Cortex of kidney (tissue), 1 donor: ENCODE measurements at places on chromosomes 12 and 14.

- no peak for DNase-seq
Observed at GRCh38 chr12:11823593-11823992, 174.1 kb downstream of the ETV6 start.

DNA sequence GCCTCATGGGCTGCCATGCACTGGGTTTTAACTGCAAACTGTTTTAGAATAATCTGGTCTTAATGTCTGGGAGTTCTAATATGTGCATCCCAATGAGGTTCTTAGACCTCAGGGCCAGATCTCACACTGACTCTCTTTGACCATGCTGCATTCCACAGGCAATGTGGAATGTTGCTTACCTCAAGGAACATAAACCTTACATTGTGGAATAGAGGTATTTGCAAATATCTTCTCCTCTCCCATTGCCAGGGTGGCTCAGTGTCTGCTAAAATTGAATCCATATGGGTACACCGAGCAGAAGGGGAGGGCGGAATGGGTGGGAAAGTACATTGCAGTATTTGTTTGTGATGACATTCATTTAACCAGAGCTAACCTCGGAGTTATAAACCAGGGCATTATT is 78.6 kb downstream of the CHST11 start:
- no peak for DNase-seq

- no peak for DNase-seq
Observed at GRCh38 chr14:29804481-29805266, 123.0 kb downstream of the PRKD1 start.

GRCh38 chr14:48350971-48351370 is 675.6 kb upstream of the MDGA2 start:
- no peak for DNase-seq

DNA sequence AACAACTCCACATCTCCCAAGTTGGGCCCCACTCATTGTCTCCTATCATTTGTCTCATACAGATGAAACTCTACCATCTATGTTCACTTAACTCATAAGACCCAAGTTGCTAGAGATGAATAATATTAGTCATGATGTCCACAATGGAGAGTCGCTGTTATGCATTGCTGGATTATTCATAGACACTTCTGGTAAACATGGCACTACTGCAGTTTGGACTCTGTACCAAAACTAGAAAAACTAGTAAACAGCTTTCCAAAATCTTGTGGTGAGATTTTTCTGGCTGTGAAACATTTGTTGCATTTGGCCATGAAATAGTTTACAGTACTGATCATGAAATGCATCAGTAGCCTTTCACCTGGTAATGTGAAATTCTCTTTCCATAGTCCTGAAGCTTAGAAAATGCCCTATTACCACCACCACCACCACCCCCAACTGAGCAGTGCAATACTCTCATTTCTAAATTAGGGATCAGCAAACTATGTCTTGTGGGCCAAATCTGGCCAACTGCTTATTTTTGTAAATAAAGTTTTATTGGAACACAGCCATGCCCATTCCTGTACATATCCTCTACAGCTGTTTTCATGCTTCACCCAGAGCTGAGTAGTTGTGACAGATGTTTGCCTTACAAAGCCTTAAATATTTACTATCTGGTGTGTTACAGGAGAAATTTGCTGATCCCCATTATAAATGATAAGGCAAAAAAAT is 236.5 kb downstream of the DPF3 start:
- DNase-seq: no peak

- DNase-seq: no peak
Observed at GRCh38 chr14:53391156-53391555, 238.0 kb upstream of the DDHD1 start.

DNA sequence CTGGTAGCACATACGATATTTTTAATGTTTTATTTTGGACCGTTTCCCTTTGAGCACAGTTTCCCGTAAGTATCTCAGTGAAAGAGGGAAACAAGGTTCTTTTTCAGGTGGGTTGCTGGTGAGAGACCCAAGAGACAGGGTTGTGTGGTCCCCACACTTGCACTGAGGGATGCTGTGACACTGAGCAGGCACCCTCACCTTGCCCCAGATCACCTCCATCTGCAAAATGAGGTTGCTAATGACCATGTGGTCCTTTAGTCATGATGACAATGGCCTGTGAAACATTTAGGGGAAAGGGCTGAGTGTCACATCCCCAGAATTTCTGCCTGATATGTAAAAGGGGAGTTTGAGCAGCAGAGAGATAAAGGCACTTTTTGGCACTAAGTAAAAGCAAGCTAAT is 4.3 kb downstream of the CCND2 start:
- DNase-seq: no peak

DNA sequence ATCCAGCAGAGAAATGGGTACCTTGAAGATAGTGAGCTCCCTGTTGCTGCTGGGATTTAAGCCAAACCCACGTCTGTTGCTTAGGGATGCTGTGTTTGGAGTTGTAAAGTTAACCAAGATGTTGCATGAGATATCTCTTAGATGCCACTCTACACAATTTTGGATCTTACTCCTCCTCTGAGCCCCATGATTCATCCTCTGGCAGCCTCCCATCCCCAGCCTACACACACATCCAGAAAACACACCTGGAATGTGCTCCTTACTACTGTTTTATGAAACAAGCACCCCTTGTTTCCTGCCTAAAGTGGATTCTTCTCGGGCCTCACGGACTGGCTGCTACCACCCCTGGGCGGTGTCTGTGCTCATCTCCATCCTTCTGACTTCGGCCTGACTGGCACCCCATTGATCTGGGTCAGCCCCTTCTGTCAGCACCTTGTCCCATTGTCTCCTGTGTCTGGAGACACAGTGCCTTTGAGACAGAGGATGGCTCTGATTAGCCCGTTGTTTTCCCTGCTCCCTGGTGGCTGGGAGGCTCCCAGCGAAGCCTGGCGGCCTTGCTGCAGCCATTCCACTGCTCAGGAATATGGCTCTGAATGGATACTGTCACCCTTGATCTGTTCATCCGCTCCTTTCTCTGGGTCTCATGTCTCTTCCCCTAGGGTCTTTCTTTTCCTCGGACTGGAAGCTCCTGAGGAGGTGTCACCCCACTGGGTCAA is 24.3 kb downstream of the TSPAN9 start:
- DNase-seq: no peak

- no peak for DNase-seq
Observed at GRCh38 chr14:94331462-94331861, 8.3 kb upstream of the SERPINA6 start.

DNA sequence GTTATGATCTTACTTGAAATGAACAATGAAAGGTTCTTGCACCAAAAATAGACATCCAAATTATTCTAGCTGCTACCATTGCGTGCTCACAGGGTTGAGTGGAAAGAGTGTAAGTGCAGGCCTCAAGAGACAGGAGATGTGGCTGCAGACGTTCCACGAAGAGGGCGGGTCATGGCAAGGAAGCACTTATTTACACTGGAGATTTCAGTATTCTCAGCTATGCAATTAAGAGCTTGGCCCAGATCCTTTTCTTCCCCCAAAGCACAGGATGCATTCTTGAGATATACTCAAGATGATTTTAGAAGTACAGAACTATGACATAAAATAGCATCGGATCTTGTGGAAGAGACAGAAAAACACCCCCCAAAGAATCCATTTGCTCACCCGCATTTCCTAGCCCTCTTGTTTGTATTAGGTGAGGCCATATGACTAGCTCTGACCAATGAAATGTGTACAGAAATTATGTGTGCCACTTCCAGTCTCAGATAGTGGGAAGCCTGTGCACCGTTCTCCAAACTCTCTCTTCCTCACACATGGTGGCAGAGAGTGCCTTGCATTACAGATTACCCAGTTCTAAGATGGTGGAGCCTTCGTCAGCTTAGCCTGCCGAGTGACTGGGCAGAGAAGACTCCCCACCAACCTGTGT is 261.4 kb downstream of the TTC8 start:
- DNase-seq: no peak

GRCh38 chr12:3040026-3040656 is 37.0 kb upstream of the TSPAN9 start:
- no peak for DNase-seq

DNA sequence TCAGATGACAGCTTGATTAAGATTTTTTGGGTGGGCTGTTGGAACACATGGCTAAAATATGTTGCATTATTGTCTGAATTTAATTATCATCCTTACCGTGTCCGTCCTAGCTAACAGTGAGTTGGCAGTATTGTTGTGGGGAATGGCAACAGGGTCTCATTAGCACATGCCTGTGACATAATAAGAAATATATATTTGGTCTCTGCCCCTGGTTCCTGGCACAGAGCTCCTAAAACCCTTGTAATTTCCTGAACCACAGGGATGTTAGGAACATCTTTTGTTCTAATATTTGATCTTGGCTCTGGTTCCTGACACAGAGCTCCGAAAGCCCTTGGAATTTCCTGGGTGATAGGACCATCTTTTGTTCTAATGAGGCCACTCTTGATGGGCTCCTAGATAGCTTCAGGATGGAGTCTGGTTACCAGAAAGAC is 76.0 kb downstream of the SYNE2 start:
- no peak for DNase-seq

DNA sequence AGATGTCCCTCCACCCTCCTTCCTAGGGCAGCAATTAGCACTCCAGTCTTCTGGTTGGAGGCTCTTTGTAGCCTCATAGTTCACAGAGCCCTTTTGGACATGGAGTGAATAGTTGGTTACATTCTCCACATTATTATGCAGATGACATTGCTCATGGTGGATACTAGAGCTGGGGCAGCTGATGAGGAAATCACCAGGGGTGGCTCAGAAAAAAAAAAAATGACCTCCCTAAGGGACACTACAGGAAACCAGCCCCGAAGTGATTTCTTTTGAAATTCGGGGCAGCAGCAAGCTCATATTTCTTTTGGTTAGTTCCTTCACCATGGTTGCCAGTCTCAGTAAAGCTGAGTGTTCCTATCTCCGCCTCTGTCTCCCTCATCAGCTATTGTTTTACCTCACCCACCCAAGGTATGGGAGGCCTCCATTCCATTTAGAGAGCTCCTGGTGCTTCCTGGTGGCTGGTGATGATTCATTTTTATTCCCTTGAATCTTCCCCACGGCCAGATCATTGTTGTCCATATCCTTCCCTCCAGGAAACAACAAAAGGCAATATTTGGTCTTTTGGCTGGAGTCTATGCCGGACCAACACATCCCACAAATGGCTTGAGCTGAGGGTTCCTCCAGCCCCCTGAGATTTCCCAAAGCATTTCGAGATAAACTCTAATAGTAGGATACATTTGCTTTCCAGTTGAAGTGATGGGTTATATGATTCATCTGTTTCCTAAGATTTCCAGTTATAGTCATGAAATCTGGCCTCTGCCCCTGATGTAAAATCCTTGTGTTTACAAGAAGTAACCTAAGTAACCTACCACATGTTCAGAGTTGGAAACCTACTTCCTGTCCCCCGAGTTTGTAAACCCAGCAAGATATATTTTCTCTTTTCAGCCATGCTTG is 56.2 kb upstream of the NID2 start:
- DNase-seq: no peak

DNA sequence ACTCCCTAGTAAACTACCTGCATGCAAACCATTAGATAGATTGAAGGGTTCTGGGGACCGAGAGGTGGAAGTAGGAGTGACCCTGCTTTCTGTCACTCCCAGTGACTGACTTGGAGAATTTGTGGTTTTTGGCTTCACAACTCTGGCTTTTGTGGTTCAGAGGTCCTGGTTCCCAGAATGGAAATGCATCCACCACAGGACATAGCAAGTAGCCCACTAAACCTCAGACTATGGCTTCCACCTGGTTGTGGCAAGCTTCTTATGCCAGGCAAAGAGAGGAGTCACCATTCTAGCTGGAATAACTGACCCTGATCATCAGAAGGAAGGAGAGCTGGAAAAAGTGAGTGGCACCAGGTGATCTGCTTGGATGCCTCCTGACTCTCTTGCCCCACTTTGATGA is 162.4 kb upstream of the TMEM260 start:
- DNase-seq: no peak

DNA sequence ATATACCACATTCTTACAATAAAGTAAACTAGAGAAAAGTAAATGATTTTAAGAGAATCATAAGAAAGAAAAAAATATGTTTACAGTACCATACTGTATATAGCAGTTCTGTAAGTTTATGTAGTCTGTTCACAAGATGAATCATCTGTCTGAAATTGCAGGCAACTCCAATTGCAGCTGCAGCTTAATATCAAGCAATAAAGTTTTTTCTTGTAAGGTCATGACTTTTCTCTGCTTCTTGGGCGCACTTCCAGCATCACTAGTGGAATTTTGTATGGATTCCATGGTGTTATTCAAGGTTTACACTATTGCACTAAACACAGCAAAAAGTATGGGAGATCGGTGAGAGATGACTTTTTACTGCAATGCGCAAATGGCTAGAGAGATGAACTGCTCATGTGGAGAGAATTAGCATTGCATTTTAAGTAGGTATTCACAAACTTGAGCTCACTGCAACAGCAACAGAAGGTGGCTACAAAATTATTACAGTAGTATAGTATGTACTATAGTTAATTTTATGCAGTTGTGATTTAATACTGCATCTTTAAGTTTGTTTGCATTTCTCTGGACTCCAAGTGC is 445.4 kb upstream of the OR4E1 start:
- no peak for DNase-seq

GRCh38 chr14:92927349-92928257 is 4.7 kb downstream of the CHGA start:
- no peak for DNase-seq

- DNase-seq: no peak
Observed at GRCh38 chr12:10067942-10068341, 30.8 kb downstream of the CLEC1A start.

DNA sequence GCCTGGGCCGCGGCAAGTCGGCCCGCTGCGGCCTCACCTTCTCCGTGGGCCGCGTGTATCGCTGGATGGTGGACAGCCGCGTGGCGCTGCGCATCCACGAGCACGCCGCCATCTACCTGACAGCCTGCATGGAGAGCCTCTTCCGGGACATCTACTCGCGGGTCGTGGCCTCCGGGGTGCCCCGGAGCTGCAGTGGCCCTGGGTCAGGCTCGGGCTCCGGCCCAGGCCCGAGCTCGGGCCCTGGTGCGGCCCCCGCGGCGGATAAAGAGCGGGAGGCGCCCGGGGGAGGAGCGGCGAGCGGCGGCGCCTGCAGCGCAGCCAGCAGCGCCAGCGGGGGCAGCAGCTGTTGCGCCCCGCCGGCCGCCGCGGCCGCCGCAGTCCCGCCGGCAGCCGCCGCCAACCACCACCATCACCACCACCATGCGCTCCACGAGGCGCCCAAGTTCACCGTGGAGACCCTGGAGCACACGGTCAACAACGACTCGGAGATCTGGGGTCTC is 226.2 kb upstream of the CRY1 start:
- no peak for DNase-seq

GRCh38 chr12:85281636-85282312 is 1.8 kb downstream of the ALX1 start:
- DNase-seq: no peak

DNA sequence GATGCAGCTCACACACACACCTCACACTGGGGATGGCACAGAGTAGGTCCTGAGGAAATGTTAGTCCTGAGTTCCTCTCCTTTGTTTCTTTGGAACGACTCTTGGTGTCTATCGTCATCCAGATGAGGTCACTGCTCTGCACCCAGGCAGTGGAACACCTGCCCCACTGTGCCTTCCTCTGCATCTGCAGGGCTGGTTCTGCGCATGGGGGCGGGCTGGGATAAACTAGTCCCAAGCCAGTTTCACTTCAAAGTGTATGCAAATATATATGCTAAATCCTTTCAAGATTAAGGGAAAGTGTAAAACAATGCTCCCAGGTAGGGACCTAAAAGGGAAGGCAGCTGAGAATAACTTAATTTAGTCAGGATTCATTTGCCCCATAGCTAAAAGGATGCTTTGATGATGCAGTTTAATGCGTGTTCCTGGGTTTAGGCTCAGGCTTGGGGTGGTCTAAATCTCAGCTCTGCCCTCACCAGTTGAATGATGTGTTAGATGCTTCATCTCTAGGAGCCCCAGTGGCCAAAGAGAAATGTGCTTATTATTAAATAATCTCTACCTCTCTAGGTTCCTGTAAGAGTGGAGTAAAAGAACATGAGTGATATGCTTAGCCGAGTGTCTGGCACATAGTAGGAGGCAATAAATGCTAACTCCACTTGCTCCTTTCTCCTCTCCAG is 47.1 kb upstream of the OVCH1 start:
- DNase-seq: no peak
